ENCODE measurements at places on chromosomes 2 and 18. TPM values are rescaled to one million over a fixed set of nuclear protein-coding genes. Genes with fewer than 3 reads are reported as not detected.
A peak's percentile ranks its signal among the peaks of the same experiment; 100 is the strongest.

DNA sequence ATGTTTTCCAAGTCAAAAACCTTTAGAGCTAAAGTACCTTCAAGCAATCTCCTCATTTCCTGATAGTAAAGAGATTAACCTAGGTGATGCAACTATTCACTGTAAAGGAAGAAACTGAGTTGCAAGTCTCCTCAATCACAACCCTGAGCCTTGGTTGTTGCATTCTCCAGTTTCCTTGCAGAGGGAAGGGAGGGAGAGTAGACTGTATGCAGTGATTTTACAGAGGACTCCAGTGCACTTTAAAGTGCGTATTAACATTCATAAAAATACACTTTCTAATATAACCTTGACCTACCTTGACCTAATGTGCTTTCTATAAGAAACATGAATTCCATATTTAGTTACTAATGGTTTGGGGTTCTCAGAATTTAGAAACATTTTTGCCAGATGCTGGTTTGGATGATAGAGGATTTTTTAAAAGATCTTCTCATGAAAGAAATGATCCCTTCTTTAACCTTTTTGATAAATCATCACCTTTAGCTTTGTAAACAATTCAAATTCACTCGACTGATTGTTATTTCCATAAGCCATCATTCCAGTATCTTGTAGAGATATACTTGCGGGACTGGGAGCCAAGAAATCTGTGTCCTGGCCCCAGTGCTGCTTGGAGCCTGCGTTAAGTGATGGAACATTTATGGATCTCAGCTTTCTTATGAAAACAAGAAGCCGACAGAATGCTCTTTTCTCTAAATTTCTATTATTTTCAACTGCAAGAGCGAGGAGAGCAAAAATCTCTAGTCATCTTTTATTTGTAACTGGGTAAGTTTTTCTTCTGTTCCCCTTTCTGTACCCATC lies 228.3 kb downstream of the ZNF521 start:
- DNase-seq: no peak

DNA sequence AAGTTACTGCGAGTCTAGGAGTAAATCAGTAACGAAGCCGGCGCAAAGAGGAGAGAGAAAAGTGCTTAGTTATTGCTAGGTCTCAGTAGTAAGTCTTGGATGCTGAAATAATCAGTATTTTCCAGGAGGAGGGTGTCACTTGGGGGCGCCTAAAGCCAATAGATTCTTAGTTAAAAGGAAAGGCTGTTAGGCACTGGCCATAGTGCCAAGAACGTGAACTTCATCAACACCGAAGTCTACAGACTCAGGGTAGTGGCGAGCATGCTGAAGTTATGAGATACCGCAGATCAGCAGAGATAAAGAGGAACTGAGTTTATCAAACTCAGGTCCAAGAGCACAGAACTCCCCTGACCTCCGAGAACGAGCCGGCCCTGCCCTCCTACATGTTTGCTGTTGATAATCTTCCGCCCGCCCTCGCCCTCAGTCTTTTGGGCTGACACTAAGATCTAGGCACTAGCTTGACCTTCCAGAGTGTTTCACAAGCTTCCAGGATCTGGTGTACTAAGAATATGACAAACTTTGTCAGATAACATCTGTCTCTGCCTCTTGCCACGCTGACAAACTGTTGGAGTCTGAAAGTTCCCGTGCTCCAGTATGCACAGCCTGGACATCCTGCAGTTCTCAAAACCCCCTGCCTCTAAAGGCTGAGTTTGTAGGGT lies 49.2 kb downstream of the CYB5A start:
- DNase-seq: no peak

GRCh38 chr2:219542931-219543595 lies 546 bp downstream of the CHPF start:
- DNase-seq: peak; percentile 44

- DNase-seq: no peak
Measured at GRCh38 chr18:11784674-11785304, 66.4 kb upstream of the CHMP1B start.

DNA sequence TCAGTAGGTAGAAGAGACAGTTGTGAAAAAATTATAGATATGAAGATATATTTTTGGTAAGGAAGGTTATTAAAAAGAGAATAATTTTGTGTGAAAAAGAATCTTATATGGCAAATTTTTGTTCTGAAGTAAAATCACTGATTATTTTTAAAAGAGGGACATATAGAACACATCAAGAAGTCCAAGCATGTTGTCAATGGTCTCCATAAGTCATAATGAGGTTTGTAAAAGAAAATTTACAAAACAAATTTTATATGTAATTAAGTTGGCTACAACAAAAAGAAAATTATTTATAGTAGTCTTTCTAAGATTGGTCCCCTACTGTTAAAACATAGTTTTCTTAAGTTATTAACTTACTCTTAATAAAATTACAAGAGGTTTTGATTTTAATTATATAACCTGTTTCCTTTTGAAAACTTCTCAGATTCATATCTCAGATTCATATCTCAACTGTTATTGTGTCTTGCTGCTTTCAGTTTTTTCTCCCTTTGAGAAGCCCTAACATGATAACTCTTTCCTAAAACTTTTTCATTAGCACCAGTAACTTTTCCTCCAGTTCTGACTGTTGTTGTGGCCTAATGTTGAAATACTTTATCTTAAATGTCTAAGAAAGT lies 81.2 kb downstream of the SH3YL1 start:
- no peak for DNase-seq

DNA sequence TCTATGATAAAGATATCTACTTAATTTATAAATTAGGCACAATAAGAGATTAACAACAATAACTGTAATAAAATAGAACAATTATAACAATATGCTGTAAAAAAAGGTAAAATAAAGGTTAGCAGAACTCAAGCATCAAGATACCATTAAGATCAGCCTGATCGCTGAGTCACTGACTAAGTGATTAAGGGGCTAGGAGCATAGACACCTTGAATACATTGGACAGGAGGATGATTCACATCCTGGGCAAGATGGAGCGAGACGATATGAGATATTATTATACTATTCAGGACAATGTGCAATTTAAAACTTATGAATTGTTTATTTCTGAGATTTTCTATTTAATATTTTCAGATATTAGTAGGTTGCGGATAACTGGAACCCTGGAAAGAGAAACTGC lies 1277.8 kb upstream of the ZEB2 start:
- DNase-seq: peak; percentile 25

GRCh38 chr2:80288576-80288975 lies 16.0 kb downstream of the LRRTM1 start:
- no peak for DNase-seq

SP5 gene
- total RNA-seq: 2.6 TPM

LDLRAD4 gene
- 0.15 TPM for total RNA-seq

RAB17 gene
- 0.40 TPM for total RNA-seq

All from Daoy (cell line).